ENCODE measurements at places on chromosomes 3 and 15. TPM values are rescaled to one million over a fixed set of nuclear protein-coding genes. Genes with fewer than 3 reads are reported as not detected.

The MESP2 gene
- 0.75 TPM for total RNA-seq

The MYZAP gene
- 1.6 TPM for total RNA-seq

The BFSP2 gene
- total RNA-seq, result not detected

The SIAH2 gene
- total RNA-seq, result 25.7 TPM

The HGD gene
- total RNA-seq, result not detected

The C3orf22 gene
- total RNA-seq, result not detected

The COL6A5 gene
- under 0.01 TPM for total RNA-seq

The CLDN18 gene
- 0.12 TPM for total RNA-seq

The SCN5A gene
- total RNA-seq, result 0.75 TPM

The SCAANT1 gene
- total RNA-seq, result not detected

The WNT7A gene
- not detected for total RNA-seq

The FES gene
- total RNA-seq, result 33.5 TPM

The ATP8B4 gene
- total RNA-seq, result 2.1 TPM

The PCOLCE2 gene
- total RNA-seq, result 25.4 TPM

The CCDC39 gene
- total RNA-seq, result 0.12 TPM

The HCLS1 gene
- 2.5 TPM for total RNA-seq

The CHRM5 gene
- total RNA-seq, result 0.75 TPM

The SLC28A1 gene
- 0.12 TPM for total RNA-seq

The CGNL1 gene
- 1.5 TPM for total RNA-seq

The SPCS1 gene
- 59.9 TPM for total RNA-seq

The GOLGA8H gene
- total RNA-seq, result 0.33 TPM

The GPR156 gene
- total RNA-seq, result 0.55 TPM

The ANKRD34C gene
- total RNA-seq, result not detected

The SLCO2A1 gene
- under 0.01 TPM for total RNA-seq

The MON1A gene
- 14.3 TPM for total RNA-seq

The SLC25A26 gene
- 21.7 TPM for total RNA-seq

The SPATA12 gene
- 0.11 TPM for total RNA-seq

The TICRR gene
- total RNA-seq, result 3.2 TPM

The ACP3 gene
- 27.1 TPM for total RNA-seq

The ABI3BP gene
- total RNA-seq, result 7.0 TPM

The MKRN3 gene
- total RNA-seq, result 0.37 TPM

The WDR53 gene
- total RNA-seq, result 9.5 TPM

The CAV3 gene
- total RNA-seq, result not detected

The FBXO45 gene
- total RNA-seq, result 11.0 TPM

The ZNF385D gene
- total RNA-seq, result 0.75 TPM

The TMEM212 gene
- not detected for total RNA-seq

The SLC22A13 gene
- 0.22 TPM for total RNA-seq

The GCNT3 gene
- 0.37 TPM for total RNA-seq

The PLA2G4B gene
- total RNA-seq, result 1.2 TPM

The SCAPER gene
- 7.7 TPM for total RNA-seq

The HYAL1 gene
- total RNA-seq, result 0.66 TPM

The NR2E3 gene
- total RNA-seq, result 0.25 TPM

The PDIA3 gene
- total RNA-seq, result 160 TPM

The SRGAP3 gene
- total RNA-seq, result 3.1 TPM

The GUCA1C gene
- total RNA-seq, result not detected

The RYK gene
- 112 TPM for total RNA-seq

The EPHB1 gene
- total RNA-seq, result 0.12 TPM

The IRAK2 gene
- total RNA-seq, result 4.9 TPM

The FYCO1 gene
- 29.9 TPM for total RNA-seq

The MAPK6 gene
- total RNA-seq, result 94.5 TPM

The P2RY1 gene
- total RNA-seq, result 1.1 TPM

Data from uterine smooth muscle cell (primary cell).